Stimulated activated naive CD4-positive, alpha-beta T cell treated with Interleukin-2 at 50 U/mL for 16 hours (primary cell): ENCODE measurements at places on chromosomes 12 and 14.

- no peak for DNase-seq
These were observed 29.0 kb downstream of the SCYL2 start for GRCh38 chr12:100295764-100296555.

DNA sequence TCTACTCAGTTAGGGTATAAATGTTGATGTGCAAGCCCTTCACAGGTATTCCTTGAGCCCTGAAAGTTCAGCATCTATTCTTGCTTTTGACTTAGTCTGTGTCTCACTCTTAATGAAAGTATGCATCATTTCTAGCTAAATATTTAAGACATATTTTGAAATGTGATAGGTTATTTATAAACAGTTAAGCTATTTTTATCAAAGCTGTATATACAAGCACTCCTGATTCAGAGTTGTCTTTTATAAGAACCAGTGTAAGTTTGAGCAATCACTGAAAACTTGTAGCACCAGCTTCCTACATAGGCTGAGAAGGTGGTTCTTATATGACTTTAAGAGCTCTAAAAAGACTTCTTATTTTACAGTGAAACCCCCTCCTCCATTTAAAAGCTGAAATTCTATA, 98.6 kb downstream of the MYF5 start:
- DNase-seq = no peak

DNA sequence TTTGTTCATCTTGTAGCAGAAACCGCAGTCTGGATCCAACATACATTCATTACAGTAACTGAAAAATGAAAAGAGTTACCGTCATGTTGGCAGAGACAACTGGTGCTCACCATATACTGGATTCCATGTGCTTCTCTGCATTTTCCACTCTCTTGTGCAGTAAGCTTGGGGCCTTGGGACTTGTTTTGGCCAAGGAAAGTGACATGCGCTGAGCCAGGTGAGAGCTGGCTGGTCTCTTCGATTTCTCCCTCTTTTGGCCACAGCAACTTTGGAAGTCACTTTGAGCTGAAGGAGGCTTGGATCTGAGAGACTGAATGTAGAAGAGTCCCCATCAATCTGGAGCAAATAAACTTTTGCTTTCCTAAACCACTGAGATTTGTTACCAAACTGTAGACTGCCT, 210.6 kb upstream of the ABCD2 start:
- no peak for DNase-seq

- DNase-seq = no peak
These were observed 530.5 kb downstream of the NOVA1 start for GRCh38 chr14:26067341-26067740.

DNA sequence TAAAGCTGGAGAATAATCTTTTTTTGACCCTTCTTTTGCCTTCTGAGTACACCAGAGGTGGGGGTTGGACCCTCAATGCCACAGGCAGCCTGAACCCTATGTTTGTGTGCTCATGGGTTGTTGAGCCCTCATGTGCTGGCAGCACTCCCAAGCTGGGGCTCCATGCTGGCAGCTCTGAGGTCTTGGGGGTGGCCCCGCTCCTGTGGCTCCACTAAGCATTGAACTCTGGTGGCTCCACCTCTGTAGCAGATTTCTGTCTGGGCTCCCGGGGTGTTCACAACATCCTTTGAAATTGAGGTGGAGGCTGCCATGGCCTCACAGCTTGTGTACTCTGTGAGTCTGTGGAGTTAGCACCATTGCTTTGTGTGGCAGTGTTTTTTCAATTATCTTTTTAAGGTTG, 557.4 kb upstream of the SEL1L start:
- DNase-seq = no peak

DNA sequence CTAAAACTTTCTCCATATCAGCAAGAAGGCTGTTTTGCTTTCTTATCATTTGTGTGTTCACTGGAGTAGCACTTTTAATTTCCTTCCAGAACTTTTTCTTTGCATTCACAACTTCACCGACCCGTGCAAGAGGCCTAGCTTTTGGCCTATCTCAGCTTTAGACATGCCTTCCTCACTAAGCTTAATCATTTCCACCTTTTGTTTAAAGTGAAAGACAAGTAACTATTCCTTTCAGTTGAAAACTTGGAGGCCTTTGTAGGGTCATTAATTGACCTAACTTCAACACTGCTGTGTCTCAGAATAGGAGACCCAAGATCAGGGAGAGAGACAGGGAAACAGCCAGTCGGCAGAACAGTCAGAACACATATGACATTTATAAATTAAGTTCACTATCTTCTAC, 39.3 kb downstream of the BBS10 start:
- DNase-seq = no peak

DNA sequence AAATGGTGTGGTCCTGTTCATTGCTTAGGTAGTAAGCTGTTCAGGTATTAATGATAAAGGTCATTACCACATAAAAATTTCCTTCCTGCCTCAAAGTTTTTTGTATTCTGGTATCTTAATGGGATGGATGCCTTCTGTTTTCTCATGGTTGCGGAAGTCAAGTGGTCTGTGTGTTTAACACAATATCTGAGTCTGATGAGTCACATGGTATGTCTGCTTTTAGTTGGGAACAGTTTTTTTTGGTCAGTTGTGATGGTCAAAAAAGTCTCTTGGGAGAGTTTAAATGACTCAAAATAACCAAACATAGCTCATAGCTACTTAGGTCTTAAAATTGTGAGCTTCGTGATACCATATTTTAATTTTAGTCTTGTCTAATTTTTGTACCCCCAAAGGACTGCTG, 40.7 kb downstream of the STK38L start:
- DNase-seq = no peak

GRCh38 chr14:89315493-89316470, 101.3 kb downstream of the FOXN3 start:
- no peak for DNase-seq

- DNase-seq = no peak
These were observed 106.7 kb downstream of the PPHLN1 start for GRCh38 chr12:42432517-42433140.

- DNase-seq = no peak
These were observed 1.4 kb downstream of the SERPINA9 start for GRCh38 chr14:94474581-94475031.

GRCh38 chr12:50003595-50003994, 21.7 kb downstream of the RACGAP1 start:
- no peak for DNase-seq

GRCh38 chr14:104020471-104020870, 65.0 kb upstream of the ASPG start:
- no peak for DNase-seq

GRCh38 chr12:68439368-68440045, 107.3 kb upstream of the MDM1 start:
- DNase-seq = no peak

- DNase-seq = peak; percentile 18
These were observed 11.5 kb upstream of the NUP107 start for GRCh38 chr12:68675101-68675842.

DNA sequence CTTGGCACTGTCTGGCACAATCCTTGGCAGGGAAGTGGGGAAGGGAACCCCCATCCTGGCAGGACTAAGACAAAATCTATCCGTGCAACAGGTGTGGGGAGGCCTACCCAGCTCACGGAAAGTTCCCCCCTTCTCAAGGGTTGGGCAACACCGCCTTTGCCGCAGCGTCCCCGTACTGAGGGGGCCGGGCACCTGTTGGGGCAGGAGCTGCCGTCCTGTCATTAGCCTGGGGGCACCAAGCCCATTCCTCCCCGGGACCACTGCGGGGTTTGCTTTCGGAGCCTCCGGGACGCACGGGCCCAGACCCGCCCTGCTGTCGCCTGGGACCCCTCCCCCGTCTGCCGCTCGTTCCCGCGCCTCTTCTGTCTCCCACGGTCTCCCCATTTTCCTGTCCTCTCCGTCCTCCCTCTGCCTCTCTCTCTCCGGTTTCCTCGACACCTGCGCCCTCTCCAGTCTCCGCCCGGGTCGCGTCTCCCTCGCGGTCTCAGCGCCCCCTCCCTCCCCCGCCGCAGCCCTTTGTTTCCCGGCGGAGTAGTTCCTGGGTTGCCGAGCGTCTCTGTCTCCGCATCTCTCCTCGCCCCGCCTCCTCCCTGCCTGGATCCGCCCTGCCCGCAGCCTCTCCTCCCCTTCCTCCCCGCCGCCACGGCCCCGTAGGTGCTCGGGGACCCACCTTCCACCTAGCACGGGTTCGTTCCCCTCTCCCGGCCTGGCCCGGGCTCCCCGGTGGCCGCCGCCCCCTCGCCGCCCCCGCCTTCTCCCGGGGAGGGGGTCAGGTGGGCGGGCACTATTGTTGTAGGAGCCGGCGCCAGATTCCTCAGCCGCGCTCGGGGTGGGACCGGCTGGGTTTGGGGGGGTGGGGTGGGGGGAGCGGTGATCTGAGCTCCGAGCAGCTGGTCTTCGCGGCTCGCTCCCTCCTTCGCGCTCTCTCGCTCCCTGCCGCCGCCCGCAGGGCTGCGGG, at the start of gene CACNB3:
Gene CACNB3, plus strand, starts transcription at position 624 of the 958 bp plus-strand sequence. CDS start 434 bp downstream, outside the sequence.
- DNase-seq = peak; percentile 79

- DNase-seq = no peak
These were observed 139.2 kb downstream of the KICS2 start for GRCh38 chr12:64082866-64083268.

GRCh38 chr12:122393817-122394216, 28.7 kb downstream of the CLIP1 start:
- no peak for DNase-seq

GRCh38 chr14:68770553-68771286, 22.1 kb downstream of the ZFP36L1 start:
- no peak for DNase-seq

DNA sequence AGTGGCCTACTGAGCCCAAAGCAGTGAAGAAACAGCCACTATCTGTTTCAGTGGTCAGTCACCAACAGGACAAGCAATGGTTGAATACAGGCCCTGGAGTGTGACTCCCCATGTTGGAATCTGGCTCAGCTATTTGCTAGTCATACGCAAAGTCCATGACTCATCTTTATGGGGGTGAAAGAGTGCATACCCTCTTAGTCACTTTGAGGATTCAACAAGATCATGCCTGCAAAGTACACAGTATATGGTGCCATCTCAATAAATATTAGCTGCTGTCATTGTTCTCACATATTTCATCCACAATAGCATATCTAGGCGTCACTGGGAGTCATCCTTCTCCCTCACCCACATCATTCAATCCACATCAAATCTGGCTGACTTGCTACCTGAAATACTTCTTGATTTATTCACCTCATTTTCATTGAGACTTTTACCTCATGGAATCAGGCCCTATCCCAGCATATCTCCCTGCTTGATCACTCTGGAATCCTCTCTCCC, 26.4 kb upstream of the STAB2 start:
- DNase-seq = no peak

DNA sequence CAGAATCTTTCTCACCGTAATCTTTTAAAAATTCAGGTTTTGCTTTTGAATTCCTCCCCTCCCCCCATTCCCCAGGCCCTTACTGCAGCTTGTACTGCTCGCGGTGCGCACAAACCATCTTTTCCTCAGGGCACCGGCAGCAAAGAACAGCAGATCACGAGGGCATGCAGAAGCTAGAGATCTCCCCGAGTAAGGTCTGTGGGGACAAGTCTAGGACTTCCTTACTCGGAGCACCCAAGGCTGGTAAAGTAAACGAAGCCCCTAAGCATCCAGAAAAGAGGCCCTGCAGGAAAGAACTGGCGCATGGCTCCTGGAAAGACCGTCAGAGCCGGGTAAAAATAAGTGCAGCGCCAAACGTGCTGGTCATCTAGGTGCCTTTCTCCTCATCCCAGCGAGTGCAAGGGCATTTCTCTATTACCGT, 727 bp downstream of the LDHB start:
- peak; percentile 45 for DNase-seq

DNA sequence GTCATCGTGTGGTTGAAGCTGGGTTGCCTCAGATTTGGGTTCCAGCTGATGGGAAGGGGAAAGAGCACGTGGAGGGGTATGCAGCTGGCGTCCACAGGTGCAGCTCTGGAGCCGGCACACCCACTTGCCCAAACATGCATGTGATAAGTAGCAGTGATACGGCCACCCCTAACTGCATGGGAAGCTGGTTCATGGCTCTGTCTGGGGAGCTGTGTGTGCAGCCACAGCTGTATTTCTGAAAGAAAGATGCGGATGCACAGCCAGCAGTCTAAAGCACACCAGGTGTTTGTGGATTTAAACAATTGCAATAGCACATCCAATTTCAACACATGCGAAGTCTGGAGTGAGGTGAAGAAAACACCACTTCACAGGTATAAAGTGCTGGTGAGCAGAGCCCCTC, 181.4 kb downstream of the EFCAB11 start:
- DNase-seq = no peak

DNA sequence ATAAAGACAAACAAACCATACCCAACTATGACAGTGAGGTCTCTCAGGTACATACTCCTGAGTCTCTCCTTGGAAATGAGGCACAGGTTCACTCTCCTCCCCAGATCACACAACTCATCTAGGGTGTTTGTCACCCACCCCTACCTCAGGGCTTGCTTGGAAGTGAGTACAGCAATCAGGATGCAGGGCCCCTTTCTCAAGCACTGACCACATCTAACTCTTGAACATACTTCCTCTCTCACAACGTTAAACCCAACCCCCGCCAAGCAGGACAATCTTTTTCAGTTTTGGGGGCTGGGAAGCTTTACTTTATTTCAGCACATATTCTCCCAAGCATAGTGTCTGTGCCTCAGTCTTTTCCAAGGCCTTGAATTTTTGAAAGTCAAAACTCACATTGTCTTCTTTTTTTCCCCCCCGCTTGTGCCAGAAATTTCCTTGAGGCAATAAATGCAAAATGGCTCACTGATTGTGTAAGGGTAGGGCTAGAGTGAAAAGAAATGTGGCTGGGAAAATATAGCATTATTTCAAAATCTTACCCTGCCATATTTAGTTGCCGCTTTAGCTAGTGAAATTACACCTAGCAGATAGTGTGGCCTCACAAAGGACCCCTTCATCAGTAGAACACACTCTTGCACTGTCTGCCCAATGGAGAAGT, 2.4 kb upstream of the GPR65 start:
- no peak for DNase-seq

DNA sequence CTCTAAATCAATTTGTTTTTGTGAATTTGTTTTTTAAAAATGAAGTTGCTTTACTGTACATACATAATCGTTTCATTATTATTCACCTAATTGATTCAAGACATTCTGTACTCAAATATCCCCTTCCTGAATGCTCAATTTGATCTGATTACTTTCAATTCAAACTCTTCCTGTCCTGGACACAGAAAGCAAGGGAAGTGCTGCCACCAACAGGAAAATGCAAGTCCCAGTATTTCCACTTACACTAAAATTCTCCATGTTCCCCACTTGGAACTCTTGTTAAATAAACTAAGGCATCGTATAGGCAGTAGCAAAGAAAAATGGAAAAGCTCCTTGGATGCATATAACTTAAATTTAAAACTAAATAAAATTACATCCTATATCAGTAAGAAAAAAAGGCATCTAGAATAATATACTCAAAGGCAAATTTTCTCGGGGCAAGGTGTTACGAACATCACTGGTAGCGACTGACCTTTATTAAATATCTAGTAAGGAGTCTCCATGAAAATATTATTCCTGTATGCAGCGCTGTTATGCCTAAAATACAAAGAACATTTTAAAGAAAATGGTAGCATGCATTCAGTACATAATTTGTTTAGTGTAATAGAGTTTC, 72.0 kb upstream of the DBX2 start:
- no peak for DNase-seq
